IMR-90 (cell line): ENCODE measurements at places on chromosomes 16 and 17.

DNA sequence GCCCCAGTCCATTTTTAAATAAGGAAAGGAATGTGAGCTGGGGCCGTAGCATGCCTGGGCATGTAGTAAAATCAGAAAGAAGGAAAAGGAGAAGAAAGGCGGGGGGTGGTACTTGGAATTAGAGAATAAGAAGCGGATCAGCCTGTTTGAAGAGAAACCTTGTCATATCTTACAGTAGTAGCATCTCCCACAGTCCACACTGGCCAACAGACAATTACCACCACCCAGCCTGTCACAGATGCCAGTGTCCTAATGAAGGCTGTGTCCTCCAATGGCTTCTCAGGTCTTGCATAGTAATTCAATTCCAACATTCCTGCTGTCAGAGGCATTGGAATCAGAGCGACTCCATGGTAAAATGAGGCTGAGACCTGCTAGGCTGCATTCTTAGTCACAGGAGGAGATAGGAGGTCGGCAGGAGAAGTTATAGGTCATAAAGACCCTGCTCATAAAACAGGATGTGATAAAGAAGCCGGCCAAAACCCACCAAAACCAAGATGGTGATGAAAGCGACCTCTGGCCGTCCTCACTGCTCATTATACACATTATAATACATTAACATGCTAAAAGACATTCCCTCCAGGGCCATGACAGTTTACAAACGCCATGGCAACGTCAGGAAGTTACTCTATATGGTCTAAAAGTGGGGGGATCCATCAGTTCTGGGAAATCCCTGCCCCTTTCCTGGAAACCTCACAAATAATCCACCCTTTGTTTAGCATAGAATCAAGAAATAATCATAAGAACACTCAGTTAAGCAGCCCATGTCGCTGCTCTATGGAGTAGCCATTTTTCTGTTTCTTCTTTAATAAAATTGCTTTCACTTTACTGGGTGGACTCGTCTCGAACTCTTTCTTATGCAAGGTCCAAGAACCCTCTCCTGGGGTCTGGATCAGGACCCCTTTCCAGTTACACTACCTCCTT lies 9.6 kb upstream of the AKAP10 start:
- no peak for DNase-seq

- no peak for DNase-seq
Measured at GRCh38 chr16:47676635-47677177, 215.6 kb downstream of the PHKB start.

DNA sequence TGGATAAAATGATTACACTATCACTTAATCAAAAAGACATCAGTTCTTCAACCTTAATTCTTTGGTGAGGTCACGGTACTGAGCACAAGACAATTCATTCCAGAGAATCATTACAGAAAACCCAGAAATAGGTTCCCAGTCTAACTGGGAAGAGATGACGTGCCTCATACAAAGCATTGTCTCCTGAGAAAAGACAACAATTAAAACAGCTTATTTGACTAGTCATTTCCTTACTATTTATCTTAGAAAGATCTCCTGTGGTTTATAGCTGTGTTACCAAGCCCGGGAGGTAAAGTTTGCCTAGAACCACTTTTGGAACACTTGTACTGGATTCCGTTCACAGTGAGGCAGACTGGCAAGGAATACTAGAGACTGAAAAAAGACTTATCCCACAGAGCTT lies 5.1 kb downstream of the PHF12 start:
- DNase-seq, result peak; percentile 78

DNA sequence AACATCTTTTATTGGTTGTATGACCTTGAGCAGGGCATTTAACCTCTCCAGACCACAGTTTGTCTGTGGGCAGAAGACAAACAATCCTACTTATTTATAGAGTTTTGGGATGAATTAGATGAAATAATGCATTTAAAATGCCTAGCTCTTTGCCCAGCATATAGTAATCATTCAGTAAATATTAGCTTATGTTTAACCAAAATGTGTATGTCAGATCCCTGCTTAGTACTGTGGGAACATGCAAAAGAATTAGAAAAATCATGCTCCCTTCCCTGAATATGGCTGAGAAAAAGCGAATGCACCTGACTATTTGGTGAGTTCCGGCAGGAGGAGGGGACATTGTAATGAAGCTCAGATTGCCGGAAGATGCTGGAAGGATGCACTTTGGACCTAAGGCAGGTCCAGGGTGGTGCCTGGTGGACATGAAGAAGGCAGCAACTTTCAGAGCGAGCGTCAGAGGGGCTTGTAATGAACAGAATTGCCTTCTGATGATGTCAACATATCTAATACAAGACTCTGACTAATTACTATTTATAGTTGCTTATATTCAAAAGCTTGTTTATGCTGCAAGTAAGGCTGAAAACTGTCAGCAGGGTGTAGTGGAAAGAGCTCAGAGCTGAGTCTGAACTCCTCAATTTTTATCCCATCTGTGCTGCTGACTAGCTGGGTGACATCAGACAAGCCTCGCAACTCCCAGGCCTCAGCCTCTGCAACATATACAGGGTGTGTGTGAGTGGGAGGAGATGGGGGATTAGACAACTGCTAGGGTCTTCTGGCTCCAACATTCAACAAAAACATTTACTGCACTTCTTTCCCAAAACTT lies 221.2 kb downstream of the PRKCA start:
- DNase-seq, result peak; percentile 91
